WTC11 (cell line): ENCODE measurements at places on chromosomes 1 and 21.

DNA sequence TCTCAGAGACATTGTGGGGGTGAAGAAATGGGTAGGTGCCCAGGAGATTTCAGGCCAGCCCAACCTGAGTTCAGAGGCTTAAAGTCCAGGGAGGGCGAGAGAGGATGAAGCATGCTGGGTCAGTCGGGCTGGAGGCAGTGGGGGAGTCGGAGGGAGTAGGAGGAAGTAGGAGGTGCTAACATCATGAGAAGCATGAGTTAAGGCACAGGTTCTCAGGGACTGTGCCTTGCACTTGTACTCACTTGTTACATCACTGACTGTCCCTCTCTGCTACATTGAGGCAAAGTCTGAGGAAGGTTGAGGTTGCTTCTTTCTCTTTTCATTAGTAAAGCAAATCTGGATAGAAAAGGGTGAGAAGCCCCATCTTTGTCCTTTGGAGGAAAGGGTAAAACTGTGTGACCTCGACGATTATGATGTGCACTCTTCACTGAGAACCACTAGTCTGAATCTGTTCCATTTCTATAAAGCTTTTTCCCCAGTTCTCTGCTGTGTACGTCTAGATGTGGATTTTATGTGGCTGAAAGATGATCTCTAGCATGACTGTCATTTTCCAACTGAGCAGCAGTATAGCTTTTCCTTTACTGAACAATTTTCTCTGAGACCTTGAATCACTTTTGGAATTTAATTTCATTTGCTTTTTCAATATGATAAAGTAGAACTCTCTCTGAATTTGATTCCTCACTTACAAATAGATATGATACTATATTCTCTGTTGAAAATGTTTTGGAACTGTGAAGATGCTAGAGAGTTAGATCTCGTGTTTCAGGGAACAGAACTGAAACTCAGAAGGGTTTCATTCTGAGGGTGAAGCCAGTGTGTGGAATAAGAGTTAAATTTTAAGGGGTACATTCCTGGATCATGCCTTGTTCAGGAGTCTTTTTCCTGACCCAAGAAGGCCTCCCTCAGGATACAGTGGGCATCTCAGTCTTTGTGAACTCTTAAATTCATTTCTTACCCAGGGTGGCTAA, 94.6 kb downstream of the FGGY start:
- no peak for DNase-seq

DNA sequence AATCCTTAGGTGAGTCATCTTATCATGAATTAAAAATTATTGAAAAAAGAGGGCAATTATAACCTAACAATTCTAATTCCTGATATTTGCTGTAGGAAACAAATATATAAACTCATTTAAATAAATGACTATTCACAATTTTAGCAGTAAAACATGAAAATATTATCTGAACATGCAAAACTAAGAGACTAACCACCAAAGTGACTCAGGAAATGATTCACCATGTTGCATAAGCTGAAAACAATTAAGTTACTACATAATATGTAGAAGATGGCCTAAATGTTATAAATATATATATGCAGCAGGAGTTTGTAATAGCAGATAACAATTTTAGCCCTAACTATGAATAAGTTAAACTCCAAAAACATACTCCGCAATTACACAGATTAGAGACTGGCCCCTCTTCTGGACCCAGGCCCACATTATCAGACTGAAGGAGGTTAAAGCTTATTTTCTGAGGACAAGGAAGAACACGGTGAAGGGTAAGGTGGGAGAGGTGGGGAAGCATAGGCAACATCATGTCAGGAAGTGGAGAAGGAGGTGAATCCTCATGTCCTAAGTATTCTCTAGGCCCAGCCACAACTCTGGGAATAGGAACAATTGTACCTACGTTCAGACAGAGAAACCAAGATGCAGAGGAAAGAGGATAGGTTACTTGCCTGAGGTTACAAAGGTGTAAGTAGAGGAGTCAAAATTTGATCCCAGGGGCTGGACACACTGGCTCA, 15.6 kb upstream of the AIM2 start:
- no peak for DNase-seq

DNA sequence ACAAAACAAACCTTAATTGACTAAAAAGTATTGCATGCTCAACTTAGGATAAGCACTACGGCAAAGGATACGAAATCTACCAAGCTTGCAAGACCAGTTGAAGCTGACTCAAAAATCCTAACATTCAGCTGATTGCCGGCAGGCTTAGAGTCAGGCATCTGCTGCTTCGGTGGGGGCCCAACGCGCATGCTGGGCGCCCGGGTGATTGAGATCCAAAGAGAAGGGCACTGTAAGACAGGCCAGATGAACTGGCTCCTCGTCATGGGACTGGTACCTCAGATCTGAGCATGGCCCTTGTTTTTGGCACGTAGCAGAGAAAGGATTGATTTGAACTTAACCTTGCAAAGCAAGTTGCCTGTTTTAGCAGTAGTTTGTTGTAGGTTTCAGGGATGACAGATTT, 86.6 kb downstream of the PRDM2 start:
- no peak for DNase-seq

DNA sequence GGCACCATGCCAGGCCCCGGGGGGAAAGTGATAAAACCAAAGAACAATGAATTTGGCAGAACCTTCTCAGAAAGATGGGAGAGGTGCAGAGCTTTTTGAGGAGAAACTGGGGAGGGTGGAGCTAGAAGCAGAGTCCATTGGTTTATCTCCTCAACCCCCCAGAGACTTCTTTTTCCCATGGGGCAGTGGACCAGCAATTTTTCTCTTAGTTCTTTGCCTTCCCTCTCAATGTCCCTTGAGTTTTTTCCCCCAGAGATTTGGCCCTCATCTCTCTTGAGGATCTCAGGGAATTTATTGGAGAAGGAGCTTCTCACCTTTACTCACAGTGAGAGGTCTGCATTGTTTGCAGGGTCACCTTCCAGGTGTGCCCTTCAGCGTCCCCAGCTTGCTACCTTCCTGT, 5.3 kb upstream of the ARHGEF11 start:
- DNase-seq = no peak

DNA sequence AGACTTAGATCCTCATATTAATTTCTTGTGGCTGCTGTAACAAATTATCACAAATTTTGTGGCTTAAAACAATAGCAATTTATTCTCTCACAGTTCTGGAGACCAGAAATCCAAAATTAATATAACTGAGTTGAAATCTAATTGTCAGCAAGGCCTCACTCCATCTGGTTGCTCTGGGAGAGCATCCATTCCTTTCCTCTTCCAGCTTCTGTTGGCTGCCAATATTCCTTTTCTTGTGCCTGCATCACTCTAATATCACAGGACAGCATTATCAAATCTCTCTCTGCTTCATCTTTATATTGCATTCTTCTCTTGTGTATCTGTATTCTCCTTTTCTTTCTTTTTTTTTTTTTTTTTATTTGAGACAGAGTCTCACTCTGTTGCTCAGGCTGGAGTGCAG, 9.3 kb downstream of the SLC35A3 start:
- DNase-seq = no peak
